Naive B cell (primary cell): ENCODE measurements at places on chromosomes 4 and X. TPM values are rescaled to one million over a fixed set of nuclear protein-coding genes. Genes with fewer than 3 reads are reported as not detected.

The MAGEA1 gene
- not detected for polyA plus RNA-seq

The PAGE2B gene
- polyA plus RNA-seq, result not detected

- DNase-seq, result no peak
These were observed 5.1 kb downstream of the CLIC2 start for GRCh38 chrX:155329293-155329692.

- no peak for DNase-seq
These were observed 38.7 kb downstream of the SEC24B start for GRCh38 chr4:109472343-109472761.
